ENCODE measurements at places on chromosomes 11 and 22. TPM values are rescaled to one million over a fixed set of nuclear protein-coding genes. Genes with fewer than 3 reads are reported as not detected.

DNA sequence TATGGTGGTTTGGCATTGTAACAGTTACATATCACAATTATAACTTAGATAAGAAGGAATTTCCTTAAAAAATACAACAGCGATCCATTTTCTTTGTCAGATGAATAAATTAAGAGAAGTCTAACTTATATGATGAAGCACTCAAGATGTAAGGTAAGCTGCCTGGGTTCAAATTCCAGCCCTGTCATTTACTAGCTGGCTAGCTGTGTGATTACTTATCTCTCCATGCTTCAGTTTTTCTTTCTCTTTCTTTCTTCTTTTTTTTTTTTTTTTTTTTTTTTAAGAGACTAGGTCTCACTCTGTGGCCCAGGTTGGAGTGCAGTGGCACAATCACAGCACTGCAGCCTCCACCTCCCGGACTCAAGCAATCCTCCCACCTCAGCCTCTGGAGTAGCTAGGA lies 22.2 kb upstream of the LDHA start:
- H3K27me3 ChIP-seq: no peaks in the 10 kb centered on the region
- DNase-seq: no peak

- H3K4me3 ChIP-seq: no peak overlapping the region
- no peaks in the 10 kb centered on the region for H3K4me1 ChIP-seq
- no peak overlapping the region for H3K27ac ChIP-seq
- H3K27me3 ChIP-seq: no peaks in the 10 kb centered on the region
- no peaks in the 10 kb centered on the region for H3K36me3 ChIP-seq
Measured at GRCh38 chr11:9626496-9627394, 37.1 kb upstream of the SWAP70 start.

- peak; percentile 39 for DNase-seq
- no peak overlapping the region for H3K4me3 ChIP-seq
- H3K36me3 ChIP-seq: no peaks in the 10 kb centered on the region
- H3K27ac ChIP-seq: peak overlapping the region; percentile 41
Measured at GRCh38 chr11:77560605-77561004, 29.1 kb upstream of the AQP11 start.

DNA sequence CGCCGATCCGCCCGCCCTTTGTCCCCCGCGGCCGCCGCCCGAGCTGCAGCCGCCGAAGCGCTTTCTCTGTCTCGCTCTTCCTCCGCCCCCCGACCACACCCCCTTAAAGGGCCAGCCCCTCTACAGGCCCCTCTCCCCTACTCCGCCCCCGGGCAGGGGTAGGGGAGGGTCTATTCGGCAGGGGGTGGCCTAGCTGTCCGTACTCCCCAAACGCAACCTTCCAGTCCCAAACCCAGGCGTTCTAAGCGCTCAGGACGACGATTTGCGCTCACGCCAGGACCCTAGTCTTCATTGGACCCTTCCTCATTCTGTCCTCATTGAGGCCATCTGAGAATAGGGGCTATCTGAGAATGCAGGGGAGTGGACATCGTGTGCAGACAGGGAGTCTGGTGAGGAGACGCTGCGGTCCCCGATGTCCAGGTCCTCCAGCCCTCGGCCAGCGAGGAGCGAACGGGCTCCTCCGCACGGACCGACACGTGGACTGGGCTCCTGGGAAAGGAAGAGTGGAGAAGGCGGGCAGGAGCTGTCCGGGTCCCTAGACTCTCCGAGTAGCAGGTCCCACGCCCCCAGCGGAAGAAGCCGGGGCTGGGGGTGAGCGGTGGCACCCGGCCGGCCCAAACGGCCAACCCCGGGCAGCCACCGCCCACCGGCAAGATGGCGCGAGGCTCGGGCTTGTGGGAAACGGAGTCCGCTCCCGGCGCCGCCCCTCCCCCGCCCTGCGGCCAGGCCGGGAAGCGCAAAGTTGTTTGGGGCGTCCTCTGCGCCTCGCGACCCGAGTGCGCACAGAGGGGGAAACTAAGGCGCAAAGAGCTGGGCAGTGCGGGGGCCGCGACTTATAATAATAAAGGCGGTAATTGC lies at the start of gene PPP1R14B:
TSS of gene PPP1R14B (minus strand) at position 73 of the 858 bp plus-strand sequence. CDS start 270 bp downstream, outside the sequence.
- peak within 1 kb of the TSS; percentile 97 for H3K4me3 ChIP-seq
- H3K27ac ChIP-seq: peak within 1 kb of the TSS; percentile 85
- H3K27me3 ChIP-seq: no peaks in the 10 kb centered on the region
- H3K4me1 ChIP-seq: peaks cover 29% of the 10 kb centered on the region
- H3K36me3 ChIP-seq: peaks cover 15% of the 10 kb centered on the region

DNA sequence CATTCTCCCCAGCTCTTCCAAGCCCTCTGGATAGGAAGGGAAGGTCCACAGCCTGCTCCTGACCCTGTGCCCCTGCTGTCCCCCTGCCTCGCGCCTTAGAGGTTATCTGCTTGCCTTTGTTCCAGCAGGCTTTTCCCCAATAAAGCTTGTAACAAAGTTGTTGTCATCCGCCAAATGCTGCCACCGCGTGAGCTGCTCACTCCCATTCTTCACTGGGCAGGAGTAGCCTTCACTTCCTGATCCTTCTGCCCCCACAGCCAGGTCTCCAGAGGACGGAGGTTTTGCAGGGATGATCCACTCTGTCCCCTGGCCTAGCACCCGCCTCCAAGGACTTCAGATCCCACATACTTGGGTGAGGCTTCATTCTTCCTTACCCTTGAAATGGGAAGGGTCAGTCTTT lies 94.0 kb upstream of the RASSF10 start:
- no peak overlapping the region for H3K4me3 ChIP-seq
- peaks cover 21% of the 10 kb centered on the region for H3K36me3 ChIP-seq
- DNase-seq: peak; percentile 66
- H3K4me1 ChIP-seq: peaks cover 2% of the 10 kb centered on the region
- no peak overlapping the region for H3K27ac ChIP-seq
- no peaks in the 10 kb centered on the region for H3K27me3 ChIP-seq

Gene OR5B21
- not detected for total RNA-seq

DNA sequence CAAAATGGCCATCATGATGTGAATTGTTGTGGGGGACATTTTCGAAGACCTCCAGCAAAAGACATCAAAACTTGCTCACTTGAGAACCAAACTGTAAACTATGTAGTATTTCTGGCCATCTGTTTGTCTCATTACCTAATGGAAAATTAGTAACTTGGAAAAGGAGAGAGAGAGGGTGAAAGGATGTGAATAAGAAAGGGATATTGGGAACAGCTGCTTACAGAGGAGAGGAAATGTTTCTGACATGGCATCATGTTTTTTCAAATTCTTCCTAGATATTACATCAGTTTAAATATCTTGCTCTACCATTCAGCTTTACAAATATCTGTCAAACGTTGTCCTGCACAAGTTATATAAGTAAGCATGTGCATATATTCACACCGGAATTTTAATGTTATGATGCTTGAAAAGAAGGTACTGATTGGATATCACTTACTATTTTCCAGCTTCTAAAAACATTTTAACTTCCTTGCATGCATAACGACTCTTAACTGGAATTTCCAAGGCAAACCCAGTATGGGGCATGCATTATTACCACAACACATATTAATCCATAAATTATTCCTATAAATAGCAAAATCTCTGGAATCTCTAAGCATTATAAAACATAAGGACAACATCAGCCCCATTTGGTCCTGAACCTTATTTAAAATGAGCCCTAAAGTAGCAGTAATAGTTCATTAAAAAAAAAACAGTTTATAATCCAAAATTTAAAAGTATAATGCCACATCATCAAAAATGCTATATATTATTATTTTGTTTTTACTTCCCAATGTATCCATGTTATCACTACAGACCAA lies 20.0 kb downstream of the GUCY1A2 start:
- no peaks in the 10 kb centered on the region for H3K4me1 ChIP-seq
- H3K27ac ChIP-seq: no peak overlapping the region
- DNase-seq: no peak
- no peaks in the 10 kb centered on the region for H3K27me3 ChIP-seq

GRCh38 chr22:20865875-20866445 lies 7.2 kb downstream of the SNAP29 start:
- H3K4me3 ChIP-seq: no peak overlapping the region
- no peak overlapping the region for H3K27ac ChIP-seq

DNA sequence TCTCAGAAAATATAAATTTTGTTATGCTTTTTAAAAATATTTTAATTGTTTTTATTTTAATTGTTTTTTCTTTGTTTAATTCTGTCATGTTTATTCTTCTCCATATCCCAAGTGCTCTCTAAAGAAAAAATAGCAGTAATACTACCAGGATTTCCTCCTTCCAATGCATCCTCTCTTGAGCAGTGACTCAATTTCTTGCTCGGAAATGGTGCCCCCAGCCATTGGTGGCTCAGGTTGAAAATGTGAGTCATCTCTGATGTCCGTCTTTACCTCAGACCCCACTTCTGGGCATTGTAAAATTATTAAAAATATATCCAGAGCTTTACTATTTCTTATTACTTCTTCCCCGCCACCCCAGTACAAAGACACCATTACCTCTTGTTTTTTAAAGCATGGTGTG lies 898.5 kb downstream of the METTL15 start:
- H3K4me3 ChIP-seq: no peak overlapping the region
- H3K27me3 ChIP-seq: no peaks in the 10 kb centered on the region

- peak; percentile 68 for DNase-seq
- H3K4me1 ChIP-seq: peaks cover 19% of the 10 kb centered on the region
- no peaks in the 10 kb centered on the region for H3K36me3 ChIP-seq
- no peaks in the 10 kb centered on the region for H3K27me3 ChIP-seq
- H3K27ac ChIP-seq: no peak overlapping the region
Measured at GRCh38 chr11:121652971-121653370, 200.2 kb upstream of the SORL1-AS1 start.

DNA sequence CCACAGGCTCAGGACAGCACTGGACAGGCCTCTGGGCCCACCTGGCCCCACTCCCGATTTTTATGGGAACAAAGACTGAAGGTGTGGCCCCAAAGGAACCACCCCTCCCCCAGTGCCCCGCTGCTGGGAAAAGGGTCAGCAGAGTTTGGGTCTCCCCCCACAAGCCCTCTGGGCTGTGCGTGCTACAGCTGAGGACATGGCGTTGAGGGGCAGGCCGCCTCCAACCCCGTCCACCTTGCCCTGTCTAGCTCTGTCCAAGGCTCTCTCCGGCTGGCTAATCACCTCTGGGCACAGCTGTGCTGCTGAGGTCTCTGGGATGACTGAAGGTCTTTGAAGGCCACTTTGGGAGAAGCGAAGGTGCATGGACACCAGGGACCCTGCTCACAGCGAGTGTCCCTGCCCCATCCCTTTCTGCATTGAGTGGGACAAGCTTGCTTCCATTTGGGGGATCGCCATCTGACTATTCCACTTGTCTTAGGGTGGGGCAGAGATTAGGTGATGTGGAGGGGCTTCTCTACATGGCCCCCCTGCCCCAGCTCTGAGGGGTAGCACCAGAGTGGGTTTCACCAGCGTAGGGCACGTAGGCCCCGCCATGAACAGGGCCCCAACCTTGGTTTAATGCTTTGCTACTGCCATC lies 6.5 kb downstream of the ASCL2 start:
- H3K4me1 ChIP-seq: no peaks in the 10 kb centered on the region
- DNase-seq: peak; percentile 84
- H3K27ac ChIP-seq: no peak overlapping the region
- no peak overlapping the region for H3K4me3 ChIP-seq

GRCh38 chr11:64885367-64886286 lies 7.2 kb upstream of the EHD1 start:
- peaks cover 13% of the 10 kb centered on the region for H3K4me1 ChIP-seq
- peak; percentile 96 for DNase-seq
- no peaks in the 10 kb centered on the region for H3K36me3 ChIP-seq

- no peak overlapping the region for H3K27ac ChIP-seq
- no peak overlapping the region for H3K4me3 ChIP-seq
- peaks cover 41% of the 10 kb centered on the region for H3K27me3 ChIP-seq
- no peaks in the 10 kb centered on the region for H3K36me3 ChIP-seq
- no peak for DNase-seq
- H3K4me1 ChIP-seq: no peaks in the 10 kb centered on the region
Measured at GRCh38 chr11:113496026-113496651, 20.9 kb upstream of the DRD2 start.

DNA sequence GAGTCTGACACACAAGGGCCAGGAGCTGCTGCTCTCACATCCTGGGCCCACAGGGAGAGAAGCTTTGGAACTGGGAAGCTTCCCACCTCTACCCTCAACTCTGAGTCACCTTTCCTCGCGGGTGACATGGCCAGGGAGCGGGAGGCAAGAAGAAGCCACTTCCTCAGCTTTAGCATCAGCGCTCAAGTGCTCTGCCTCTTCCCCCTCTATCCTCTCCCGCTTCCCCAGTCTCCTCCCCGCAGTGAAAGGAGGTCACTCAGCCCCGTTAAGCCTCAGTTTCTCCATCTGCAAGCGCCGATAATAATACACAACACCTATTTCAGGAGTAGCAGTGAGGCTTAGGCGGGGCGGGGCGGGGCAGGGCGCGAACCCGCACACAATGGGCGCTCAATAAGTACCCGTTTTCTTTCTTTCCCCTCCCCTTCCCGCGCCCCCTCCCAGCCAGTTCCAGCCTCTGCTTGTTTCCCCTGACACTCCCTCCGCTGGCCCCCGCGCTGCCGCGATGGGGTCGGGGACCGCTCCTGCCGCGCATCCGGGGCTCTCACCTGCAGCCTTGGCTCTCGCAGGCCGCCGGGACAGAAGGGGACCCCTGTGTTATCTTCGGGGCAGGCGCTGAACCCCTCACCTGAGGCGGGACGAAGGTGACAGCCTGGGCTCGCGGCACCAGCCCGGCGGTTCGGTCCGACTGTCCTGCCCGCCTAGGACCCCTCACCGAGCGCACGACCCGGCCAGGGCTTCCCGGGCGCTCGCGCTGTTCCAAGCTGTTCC lies 892 bp downstream of the GDPD5 start:
- H3K36me3 ChIP-seq: no peaks in the 10 kb centered on the region
- peak overlapping the region; percentile 80 for H3K4me3 ChIP-seq
- H3K27ac ChIP-seq: no peak overlapping the region
- peaks cover 20% of the 10 kb centered on the region for H3K4me1 ChIP-seq
- peak; percentile 96 for DNase-seq

GRCh38 chr11:68710409-68710808 lies 26.1 kb downstream of the GAL start:
- H3K4me3 ChIP-seq: no peak overlapping the region
- peaks cover 65% of the 10 kb centered on the region for H3K27me3 ChIP-seq
- no peaks in the 10 kb centered on the region for H3K36me3 ChIP-seq
- no peak for DNase-seq
- H3K4me1 ChIP-seq: no peaks in the 10 kb centered on the region

- H3K27ac ChIP-seq: peak overlapping the region; percentile 80
- H3K4me1 ChIP-seq: peaks cover 17% of the 10 kb centered on the region
- peak; percentile 88 for DNase-seq
- H3K27me3 ChIP-seq: no peaks in the 10 kb centered on the region
Measured at GRCh38 chr11:77602381-77603088, 12.8 kb downstream of the AQP11 start.

GRCh38 chr11:35750981-35751663 lies 88.5 kb downstream of the TRIM44 start:
- no peaks in the 10 kb centered on the region for H3K36me3 ChIP-seq
- no peak overlapping the region for H3K4me3 ChIP-seq
- no peaks in the 10 kb centered on the region for H3K27me3 ChIP-seq
- H3K4me1 ChIP-seq: peaks cover 6% of the 10 kb centered on the region
- no peak overlapping the region for H3K27ac ChIP-seq
- DNase-seq: no peak

Gene SLC25A45
- total RNA-seq: 4.1 TPM

- H3K36me3 ChIP-seq: no peaks in the 10 kb centered on the region
- peak; percentile 71 for DNase-seq
- no peak overlapping the region for H3K4me3 ChIP-seq
Measured at GRCh38 chr22:37126882-37127281, 17.4 kb upstream of the TMPRSS6 start.

DNA sequence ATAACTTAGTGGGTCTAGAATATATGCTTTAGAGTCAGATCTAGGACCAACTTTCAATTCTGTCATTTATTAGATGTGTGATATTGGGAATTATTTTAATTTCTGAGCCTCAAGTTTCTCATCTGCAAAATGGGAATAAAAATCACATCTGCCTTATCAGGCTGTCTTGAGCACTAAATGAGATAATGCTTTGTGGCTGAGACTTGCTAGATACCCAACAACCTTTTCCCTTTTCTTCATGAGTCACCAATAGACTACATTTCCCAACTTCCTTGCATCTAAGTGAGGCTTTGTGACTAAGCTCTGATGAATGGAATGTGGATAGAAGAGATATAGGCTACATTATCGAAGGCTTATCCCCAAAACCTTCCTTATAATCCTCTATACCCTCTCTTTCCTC lies 220.7 kb upstream of the SESN3 start:
- peak overlapping the region; percentile 40 for H3K27ac ChIP-seq
- H3K4me3 ChIP-seq: no peak overlapping the region

All from osteoblast (primary cell).